ENCODE measurements at places on chromosomes 16 and 17. TPM values are rescaled to one million over a fixed set of nuclear protein-coding genes. Genes with fewer than 3 reads are reported as not detected.

The SLC7A5 gene
- 217 TPM for total RNA-seq

The TBC1D3G gene
- not detected for total RNA-seq

The RNF43 gene
- total RNA-seq, result 0.42 TPM

The ZSCAN10 gene
- total RNA-seq, result 212 TPM

- H3K27ac ChIP-seq, result no peak overlapping the region
- no peaks in the 10 kb centered on the region for H3K4me1 ChIP-seq
- DNase-seq, result peak; percentile 89
- no peak overlapping the region for H3K4me3 ChIP-seq
- no peaks in the 10 kb centered on the region for H3K27me3 ChIP-seq
These were observed 19.6 kb upstream of the TNFRSF13B start for GRCh38 chr17:16991349-16992009.

GRCh38 chr17:33924104-33924503 is 331.0 kb upstream of the CCL2 start:
- DNase-seq, result no peak
- no peak overlapping the region for H3K4me3 ChIP-seq
- H3K27me3 ChIP-seq, result no peaks in the 10 kb centered on the region

DNA sequence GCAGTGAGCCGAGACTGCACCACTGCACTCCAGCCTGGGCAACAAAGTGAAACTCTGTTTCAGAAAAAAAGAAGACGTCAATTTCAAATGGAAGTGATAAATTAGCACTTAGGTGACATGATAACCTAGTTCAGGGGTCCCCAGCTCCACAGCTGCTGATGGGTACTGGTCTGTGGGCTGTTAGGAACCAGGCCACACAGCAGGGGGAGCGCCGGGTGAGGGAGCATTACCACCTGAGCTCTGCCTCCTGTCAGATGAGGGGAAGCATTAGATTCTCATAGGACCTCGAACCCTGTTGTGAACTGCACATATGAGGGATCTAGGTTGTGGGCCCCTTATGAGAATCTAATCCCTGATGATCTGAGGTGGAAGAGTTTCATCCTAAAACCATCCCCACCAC is 253.0 kb downstream of the FOXL1 start:
- H3K27ac ChIP-seq, result no peak overlapping the region
- peaks cover 2% of the 10 kb centered on the region for H3K4me1 ChIP-seq
- H3K27me3 ChIP-seq, result no peaks in the 10 kb centered on the region
- no peak for DNase-seq
- H3K4me3 ChIP-seq, result no peak overlapping the region

DNA sequence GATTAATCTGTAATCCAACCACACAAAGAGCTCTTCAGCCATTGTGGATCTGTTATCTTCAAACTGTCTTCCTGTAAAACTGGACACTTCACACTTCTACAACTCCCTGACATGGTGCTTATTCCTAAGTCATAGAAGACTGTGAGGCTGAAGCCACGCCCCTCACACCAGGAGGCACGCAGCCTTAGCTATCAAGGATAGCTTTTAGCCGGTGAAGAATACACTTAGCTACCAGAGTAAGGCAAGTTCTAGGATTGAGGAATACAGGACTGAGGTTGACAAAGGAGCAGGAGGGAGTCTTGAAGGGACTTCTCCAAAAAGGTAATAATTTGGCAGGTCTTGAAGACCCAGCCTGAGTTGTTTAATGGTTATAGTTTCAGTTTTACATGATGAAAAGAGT is 79.8 kb upstream of the GAS7 start:
- no peak overlapping the region for H3K4me3 ChIP-seq
- H3K27me3 ChIP-seq, result no peaks in the 10 kb centered on the region
- DNase-seq, result no peak
- no peak overlapping the region for H3K27ac ChIP-seq
- peaks cover 3% of the 10 kb centered on the region for H3K4me1 ChIP-seq
- H3K36me3 ChIP-seq, result no peaks in the 10 kb centered on the region

GRCh38 chr16:65415460-65415859 is 293.6 kb upstream of the CDH11 start:
- no peak overlapping the region for H3K4me3 ChIP-seq
- no peaks in the 10 kb centered on the region for H3K27me3 ChIP-seq
- H3K27ac ChIP-seq, result no peak overlapping the region
- H3K36me3 ChIP-seq, result no peaks in the 10 kb centered on the region
- H3K4me1 ChIP-seq, result no peaks in the 10 kb centered on the region
- DNase-seq, result no peak
